ENCODE measurements at places on chromosomes 11 and 22.

- no peak for DNase-seq
Measured at GRCh38 chr11:110249066-110249465, 47.3 kb downstream of the RDX start.

GRCh38 chr11:1359556-1359955, 30.2 kb upstream of the BRSK2 start:
- no peak for DNase-seq

GRCh38 chr11:2517016-2517385, 72.2 kb downstream of the KCNQ1 start:
- DNase-seq = no peak

GRCh38 chr11:111472228-111472627, 40.0 kb downstream of the BTG4 start:
- no peak for DNase-seq

DNA sequence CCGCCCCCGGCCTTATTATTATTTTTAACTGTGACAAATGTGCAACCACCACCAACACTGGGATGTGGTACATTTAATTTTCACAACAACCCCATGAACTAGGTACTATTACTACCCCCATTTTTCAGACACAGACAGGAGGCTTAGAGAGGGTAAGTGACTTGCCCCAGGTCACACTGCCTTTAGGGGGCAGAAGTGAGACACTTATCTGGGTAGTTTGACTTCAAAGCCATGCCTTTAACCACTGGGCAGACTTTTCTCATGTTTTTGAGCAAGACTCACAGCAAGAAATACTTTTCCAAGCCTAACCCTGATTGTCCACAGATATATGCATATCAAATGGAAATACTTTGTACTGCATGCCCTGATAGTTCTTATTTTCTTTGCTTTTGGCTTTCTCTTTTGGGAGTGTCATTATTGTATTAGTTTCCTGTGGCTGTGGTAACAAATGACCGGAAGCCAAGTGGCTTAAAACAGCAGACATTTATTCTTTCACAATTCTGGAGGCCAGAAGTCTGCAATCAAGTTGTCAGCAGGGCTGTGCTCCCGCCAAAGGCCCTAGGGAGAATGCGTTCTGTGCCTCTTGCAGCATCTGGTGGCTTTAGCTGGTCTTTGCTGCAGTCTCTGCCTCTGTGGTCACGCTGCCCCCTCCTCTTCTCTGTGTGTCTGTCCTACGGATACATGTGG, 110.8 kb downstream of the GRIK4 start:
- no peak for DNase-seq
